H7 (cell line): ENCODE measurements at places on chromosomes 3 and 15. TPM values are rescaled to one million over a fixed set of nuclear protein-coding genes. Genes with fewer than 3 reads are reported as not detected.

- DNase-seq: no peak
These were observed 444.0 kb downstream of the OTOL1 start for GRCh38 chr3:161940621-161940965.

- DNase-seq: no peak
These were observed 57.1 kb downstream of the CALML4 start for GRCh38 chr15:68148039-68148438.

- DNase-seq: no peak
These were observed 57.5 kb downstream of the CACNA2D2 start for GRCh38 chr3:50445919-50446318.

The IFT122 gene
- total RNA-seq: 15.0 and 22.0 TPM in 2 replicates
